ENCODE measurements at places on chromosomes 4 and X.

DNA sequence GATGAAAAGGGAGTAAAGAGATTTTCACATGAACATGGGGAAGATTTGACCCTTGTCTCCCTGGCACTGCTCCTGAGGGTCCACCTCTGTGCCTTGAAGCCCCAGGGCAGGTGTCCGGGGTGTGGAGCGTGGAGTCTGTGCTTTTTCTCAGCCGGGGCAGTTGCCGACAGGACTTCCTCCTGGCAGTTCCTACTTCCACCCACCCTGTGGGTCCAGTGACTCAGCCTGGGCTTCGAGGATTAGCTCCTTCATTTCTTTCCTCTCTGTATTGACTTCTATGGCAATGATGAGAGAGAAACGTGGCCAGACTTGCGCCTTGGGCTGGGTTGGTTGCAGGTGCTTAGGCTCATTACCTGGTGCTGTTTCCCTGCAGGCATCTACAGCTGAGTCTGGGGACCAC, 35.9 kb upstream of the CLCN4 start:
- no peak for DNase-seq

GRCh38 chr4:87965501-87965975, 10.0 kb upstream of the SPP1 start:
- DNase-seq = no peak

GRCh38 chr4:187504974-187505797, 490.4 kb upstream of the ZFP42 start:
- no peak for DNase-seq

GRCh38 chr4:127469542-127469941, 163.2 kb upstream of the INTU start:
- no peak for DNase-seq

GRCh38 chr4:13599159-13599558, 28.4 kb downstream of the BOD1L1 start:
- no peak for DNase-seq

- DNase-seq = no peak
These were observed 179.8 kb downstream of the SPCS3 start for GRCh38 chr4:176499518-176499917.

DNA sequence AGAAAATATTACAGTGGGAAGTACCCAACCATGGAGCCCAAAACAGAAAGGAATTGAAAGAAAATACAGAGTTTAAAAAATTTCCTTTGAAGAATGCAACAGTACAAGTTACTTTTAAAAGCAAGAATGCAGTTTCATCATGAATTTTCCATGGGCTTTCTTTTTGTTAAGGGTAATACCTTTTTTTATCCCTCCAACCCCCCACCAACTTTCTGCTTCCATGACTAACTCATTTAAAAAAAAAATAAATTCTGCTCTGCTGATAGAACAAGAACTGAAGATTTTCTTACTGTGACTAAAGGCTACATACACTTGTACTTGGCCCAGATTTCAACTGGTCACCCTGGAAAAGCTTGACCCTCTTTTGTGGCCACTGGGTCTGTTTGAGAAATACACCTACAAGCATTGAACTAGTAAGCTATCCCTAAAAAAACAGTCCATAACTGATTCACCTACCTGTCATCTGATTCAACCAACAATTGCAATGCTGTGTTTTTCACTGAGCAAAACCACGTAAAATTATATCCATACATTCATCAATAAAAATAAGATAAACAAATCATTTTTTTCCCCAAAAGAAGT, 214.2 kb downstream of the NSUN7 start:
- no peak for DNase-seq

DNA sequence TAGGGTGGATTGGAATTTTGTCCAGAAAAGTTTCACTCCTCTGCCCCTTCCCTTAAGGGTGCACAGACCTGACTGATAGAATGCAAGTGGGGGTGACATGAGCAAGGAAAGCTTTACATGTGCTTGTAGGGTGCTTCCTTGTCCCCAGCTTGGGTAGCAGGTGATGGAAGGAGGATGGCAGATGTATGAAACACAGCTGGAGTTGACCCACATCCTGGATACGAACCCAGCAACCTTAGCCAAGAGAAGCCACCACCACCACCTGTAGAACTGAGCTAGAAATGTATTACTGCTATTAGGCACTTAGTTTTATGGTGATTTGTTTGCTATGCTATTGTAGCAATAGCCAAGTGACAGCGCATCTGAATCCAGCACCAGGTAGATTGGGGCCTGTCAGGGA, 227.4 kb downstream of the HS3ST1 start:
- DNase-seq = no peak

DNA sequence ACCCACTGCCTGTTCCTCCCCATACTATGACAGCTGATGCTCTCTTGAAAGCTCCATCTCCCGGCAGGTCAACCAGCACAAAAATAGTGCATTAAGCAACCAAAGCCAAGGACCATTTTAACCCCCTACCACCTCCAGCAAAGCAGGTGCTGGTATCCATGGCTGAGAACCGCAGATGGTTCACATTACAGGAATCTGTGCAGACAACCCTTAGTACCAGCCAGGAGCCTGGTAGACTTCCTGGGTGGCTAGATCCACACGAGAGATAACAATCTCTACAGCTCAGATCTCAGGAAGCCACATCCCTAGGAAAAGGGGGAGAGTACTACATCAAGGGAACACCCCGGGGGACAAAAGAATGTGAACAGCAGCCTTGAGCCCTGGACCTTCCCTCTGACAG, 248.0 kb downstream of the FGF13 start:
- no peak for DNase-seq

GRCh38 chrX:103616676-103617186, 9.0 kb downstream of the TCEAL3 start:
- no peak for DNase-seq

GRCh38 chrX:91389026-91389425, 45.6 kb upstream of the PABPC5 start:
- DNase-seq = no peak

DNA sequence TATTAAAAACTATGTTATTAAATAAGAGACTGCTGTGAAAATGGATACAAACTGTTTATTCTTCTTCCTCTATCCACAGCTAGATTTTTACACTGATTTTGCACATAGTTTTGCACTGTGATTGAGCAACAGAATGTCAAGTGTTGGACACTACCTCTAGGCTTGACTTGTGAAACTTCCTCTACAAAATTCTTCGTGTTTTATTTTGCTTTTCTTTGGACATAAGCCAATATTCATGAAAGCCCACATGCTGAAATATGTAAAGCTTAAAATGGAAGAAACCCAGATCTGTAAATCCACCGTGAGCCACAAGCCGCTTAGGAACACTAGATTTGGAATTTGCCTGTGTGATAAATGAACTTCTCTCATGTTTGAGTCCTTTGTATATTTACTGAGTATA, 849.4 kb downstream of the FSTL5 start:
- no peak for DNase-seq

DNA sequence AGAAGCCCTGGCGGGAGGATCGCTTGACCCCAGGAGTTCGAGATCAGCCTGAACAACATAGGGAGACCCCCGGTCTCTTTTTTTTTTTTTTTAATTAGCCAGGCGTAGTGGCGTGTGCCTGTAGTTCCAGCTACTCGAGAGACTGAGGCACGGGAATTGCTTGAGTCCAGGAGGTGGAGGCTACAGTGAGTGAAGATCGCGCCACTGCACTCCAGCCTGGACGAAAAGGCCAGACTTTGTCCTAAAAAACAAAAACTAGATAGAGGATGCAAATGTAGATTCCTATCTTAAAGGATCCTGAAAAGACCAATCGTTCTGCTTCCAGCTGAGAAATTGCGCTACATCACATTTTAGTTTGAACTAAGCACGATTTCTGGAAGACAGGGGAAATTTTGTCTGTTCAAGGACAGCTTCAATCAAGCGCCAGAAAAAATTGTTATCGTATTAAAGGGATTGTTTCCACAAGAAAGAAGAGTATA, 627 bp upstream of the HSD17B11 start:
- DNase-seq = no peak

- no peak for DNase-seq
These were observed 469.9 kb downstream of the PCDH10 start for GRCh38 chr4:133618963-133619362.

DNA sequence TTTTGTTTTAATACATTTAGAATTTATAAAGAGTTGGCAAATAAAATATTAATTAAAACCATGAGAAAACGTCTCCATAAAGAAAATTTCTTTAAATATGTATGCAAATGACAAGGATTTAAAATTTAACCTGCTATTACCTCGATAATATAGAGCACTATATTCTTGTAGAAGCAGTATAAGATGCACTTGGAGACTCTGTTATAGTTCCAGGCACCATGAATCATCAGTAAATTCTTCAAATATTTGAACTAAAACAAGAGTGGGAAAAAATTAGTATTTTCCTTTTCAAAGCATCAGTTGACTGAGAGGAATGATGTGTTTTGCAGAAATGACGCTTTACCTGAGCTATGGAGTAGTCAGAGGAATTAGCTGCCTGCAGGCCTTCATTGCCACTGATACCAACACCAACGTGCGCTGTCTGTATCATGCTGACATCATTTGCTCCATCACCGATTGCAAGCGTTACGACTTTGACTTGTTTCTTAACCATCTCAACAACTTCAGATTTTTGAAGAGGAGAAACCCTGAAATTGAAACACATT, 67.3 kb downstream of the SHISA3 start:
- no peak for DNase-seq

DNA sequence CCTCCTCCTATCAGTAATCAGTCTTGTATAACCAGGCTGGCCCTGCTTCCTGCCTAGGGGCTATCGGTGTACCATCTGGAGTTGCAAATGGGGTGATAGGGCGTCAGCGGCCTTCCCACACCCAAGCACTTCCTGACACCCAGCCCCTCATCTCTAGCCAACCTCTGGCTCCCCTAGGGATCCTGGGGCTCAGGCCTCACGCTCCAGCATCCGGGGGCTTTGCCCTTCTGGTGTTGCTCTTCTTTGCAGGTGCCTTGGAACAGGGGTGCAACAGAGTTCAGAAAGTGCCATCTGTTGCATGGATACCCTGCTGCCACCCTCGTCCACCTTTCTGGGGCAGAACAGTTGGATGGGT, 4.1 kb downstream of the IL9R start:
- no peak for DNase-seq

DNA sequence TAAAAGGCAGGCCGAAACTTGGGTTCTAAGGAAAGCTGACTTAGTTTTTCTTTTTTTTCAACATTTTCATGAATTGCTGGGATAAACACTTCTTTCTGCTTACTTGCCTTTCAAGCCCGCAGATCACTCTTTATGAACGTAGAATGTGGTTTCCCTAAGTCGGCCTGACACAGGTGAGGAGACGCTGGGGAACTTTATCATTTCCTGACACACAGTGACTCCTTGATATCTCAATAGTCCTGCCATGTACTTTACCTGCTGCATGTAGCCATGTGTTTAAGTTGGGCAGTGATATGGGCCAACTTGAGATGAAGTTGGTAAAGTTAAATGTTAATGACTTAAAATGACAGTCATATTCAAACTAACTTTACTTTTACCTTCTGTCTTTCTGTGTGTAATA, 26.6 kb upstream of the SNCA start:
- DNase-seq = no peak

GRCh38 chr4:7226439-7226838, 34.1 kb downstream of the SORCS2 start:
- no peak for DNase-seq

- DNase-seq = no peak
These were observed 35.8 kb downstream of the ATXN3L start for GRCh38 chrX:13283950-13284546.

DNA sequence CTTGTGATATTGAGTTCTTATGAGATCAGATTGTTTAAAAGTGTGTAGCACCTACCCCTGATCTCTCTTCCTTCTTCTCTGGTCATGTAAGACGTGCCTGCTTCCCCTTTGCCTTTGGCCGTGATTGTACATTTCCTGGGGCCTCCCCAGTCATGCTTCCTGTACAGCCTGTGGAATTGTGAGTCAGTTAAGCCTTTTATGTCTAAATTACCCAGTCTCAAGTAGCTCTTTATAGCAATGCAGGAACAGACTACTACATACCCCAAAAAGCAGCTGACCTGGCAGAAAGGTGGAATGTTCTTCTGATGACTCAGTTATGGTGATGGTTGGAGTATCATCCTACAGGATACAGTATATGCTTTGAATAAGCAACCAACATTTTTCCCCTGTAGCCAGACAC, 11.4 kb upstream of the MCUB start:
- DNase-seq = no peak

DNA sequence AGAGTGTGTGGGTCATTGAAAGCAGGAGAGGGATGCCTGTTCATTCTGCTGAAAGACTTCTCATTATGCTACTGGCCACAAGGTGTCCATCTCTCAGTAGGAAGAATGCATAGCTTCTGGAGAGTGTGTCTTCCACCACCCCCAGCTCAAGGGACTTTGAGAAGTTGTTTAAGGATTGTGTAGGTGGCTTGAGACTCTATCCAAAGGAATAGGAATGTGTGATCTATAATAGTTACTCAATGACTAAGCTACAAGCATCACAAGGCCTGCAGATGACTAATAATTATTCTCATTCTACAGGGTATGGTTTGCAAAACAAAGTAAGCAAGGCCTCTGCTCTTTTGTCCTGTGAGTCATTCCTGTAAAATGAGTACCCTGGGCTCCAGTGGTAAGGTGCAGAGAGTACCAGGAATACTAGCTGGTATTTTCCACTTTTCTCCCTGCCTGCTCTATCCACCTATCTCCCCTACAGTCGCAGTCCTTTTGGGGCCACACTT, 279.8 kb upstream of the BOD1L1 start:
- DNase-seq = no peak

DNA sequence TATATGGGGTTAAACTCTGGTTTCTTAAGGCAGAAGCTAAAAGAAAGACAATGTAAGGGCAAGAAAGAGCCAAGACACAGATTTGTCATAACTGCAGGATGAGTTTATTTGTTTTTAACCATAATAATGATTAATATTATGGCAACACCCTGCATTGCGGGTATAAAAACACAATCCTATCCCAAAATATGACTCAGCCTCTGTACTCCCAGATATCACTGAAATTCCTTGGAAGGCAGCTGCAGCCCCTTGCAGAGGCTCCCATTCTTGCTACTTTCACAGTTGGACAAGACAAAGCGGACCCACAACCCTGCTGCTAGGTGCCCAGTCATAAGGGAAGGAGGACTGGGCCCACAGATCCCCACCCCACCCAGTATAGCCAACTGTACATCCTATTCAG, 20.4 kb upstream of the FGF16 start:
- no peak for DNase-seq

GRCh38 chr4:95984081-95984480, 144.2 kb downstream of the PDHA2 start:
- DNase-seq = no peak

GRCh38 chr4:120065974-120066516, 603 bp downstream of the MAD2L1 start:
- DNase-seq = peak; percentile 16

GRCh38 chr4:158161551-158162354, 11.1 kb downstream of the GASK1B start:
- no peak for DNase-seq

Measured in stimulated activated CD8-positive, alpha-beta memory T cell treated with anti-CD3 and anti-CD28 coated beads, Interleukin-7, amount 100 ng/mL, for 24 hours (primary cell).